SHP77 (cell line): ENCODE measurements at places on chromosomes 5 and 9.

GRCh38 chr5:132497488-132497997, 7.0 kb upstream of the IRF1 start:
- no peak for DNase-seq

GRCh38 chr5:95641741-95642220, 4.8 kb upstream of the RFESD start:
- no peak for DNase-seq

DNA sequence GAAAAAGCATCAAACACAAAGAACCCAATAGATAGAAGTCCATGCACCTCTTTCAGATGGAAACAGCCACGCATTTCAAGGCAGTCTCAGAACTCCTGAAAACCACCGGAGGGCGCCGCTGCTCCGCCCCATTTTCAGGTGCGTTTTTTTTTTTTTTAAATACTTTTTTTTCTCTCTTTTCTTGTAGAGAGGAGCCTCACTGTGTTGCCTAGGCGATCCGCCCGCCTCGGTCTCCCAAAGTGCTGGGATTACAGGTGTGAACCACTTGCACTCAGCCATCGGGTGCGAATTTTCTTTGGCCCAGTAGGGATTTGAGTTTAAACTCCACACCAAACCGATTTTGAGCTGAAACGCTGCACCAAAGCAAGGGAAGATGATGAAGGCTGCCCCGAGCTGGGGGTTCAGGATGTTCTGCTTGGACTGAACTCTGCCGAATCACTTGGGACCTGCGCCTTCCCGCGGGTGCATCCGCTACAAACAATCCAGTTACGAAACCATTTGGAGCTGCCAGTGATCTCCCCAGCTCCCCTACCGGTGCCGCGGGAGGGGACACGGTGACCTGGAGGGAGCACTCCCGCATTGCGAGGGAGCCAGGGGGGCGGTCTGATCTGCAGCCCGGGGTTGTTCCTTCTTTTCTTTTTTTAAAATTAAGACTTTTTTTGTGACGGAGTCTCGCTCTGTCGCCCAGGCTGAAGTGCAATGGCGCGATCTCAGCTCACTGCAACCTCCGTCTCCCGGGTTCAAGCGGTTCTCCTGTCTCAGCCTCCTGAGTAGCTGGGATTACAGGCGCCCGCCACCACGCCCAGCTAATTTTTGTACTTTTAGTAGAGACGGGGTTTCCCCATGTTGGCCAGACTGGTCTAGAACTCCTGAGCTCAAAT, 1.4 kb downstream of the PTGR1 start:
- no peak for DNase-seq

DNA sequence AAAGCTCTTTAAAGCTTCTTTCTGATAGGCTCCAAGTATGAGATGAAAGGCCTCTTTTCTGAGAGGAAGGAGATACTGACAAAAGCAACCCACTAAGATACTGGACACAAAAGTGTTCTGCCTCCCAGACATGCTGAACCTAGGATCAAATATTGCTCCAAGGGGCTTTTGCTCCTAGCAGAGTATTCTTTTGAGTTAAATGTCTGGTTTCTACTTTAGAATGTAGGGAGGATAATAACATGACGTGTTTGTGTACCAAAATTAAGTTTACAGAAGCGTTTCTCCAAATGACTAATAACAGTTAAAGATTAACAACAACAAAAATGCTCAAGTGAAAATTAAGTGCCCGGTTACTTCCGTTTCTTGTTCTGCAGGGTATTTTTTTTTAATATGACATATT, 2293.3 kb upstream of the C9orf72 start:
- no peak for DNase-seq

GRCh38 chr9:105143136-105143430, 101.4 kb upstream of the SLC44A1 start:
- no peak for DNase-seq

DNA sequence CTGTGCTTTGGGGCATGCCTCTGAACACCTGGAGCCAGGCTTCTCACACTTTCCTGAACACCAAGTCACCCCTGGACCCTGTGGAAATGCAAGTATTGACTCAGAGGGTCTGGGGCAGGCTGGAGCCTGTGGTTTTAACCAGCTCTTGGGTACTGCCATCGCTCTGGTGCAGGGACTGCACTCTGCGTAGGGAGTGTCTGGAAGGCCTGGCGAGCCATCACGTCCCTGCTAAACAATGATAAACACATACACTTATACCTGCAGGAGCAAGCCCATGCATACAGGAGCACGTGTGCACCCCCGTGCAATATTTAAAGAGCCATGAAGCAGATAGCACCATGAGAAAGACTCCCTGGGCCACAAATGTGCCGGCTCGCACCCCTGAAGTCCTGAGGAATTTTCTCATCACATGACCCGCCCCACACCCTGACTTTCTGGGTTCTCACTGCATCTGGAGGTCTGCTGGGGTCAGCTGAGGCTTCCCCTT, 267.7 kb downstream of the GADD45G start:
- no peak for DNase-seq

DNA sequence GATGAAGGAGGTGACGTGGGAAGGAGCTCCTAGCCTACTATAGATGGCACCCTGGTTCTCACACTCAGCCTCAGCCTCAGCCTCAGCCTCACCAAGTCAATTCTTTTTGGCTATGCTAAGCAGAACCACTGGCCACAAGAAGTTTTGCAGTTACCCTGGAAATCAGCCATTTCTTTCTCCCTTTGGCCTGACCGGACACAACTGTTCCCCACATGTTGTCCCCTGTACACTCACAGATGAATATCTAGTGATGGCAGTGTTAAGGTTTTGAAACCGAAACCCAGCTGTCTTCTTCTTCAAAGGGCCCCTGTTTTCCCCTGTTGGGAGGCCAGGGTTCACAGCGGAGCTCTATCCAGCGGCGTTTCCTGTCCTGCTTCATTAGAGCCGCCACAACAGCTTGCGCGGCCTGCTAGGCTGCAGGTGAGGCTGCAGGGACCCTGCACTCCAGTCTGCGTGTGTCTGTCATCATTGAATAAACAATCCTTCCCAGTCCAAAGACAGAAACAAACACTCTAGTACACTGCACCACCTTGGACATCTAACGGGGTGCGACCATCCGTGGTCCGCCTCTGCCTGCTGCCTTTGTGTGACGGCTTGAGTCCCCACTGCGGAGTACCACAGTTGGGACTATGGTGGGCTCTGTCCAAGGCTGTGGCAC, 250.5 kb downstream of the DENND1A start:
- DNase-seq = peak; percentile 78

DNA sequence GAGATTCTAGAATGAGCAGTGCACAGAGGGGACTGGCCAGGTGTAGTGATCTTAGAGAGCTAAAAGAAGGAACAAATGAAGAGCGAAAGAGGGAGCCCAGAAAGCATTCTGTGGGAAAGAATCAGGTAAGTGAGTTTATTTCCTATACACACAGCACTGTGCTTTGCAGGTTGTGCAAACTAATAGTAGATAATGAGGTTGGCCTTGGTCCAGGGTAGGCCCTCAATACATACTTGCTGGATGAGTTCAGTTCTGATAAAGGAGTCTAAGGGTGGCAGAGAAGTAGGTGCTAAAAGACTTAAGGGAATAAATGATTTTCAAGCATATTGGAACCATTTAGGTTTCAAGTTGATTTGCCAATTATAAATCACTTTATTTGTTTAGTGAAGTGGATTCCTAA, 122.0 kb downstream of the NPR3 start:
- no peak for DNase-seq

GRCh38 chr5:172417983-172418630, 36.2 kb downstream of the SH3PXD2B start:
- no peak for DNase-seq

DNA sequence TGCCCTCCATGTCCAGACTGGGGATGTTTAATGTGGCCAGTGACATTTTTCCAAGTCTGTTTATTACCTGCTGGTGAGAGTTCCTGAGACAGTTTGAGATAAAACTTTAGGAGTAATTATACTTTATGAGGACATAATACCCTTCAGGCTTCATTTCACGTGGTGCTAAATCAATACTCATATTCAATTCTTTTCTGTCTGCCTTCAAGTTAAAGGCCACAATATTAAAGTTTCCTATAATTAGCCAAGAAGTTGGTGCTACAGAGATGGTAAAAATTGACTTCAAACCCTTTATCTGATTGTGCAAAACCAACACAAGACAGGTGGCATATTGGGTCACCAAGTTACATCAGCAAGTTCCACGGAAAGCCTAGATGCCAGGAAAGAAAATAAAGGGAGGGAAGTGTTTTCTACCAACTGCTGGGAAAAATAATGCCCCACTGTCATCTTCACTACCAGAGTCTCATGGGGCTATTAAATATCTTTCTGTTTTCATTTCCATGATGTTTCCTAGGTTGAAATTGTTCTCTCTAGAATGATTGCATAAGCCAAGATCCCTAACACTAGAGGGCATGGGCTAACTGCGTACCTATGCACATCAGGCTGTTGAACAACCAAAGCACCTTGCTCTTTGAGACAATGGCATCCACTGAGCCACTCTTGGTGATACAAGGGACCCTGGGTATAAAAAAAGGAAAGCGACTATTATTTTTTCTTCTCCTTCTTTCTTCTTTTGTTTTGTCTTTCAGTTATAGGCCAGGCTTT, 68.7 kb downstream of the INSYN2B start:
- DNase-seq = no peak

- peak; percentile 50 for DNase-seq
Observed at GRCh38 chr9:106333481-106333880, 529.5 kb upstream of the ZNF462 start.

DNA sequence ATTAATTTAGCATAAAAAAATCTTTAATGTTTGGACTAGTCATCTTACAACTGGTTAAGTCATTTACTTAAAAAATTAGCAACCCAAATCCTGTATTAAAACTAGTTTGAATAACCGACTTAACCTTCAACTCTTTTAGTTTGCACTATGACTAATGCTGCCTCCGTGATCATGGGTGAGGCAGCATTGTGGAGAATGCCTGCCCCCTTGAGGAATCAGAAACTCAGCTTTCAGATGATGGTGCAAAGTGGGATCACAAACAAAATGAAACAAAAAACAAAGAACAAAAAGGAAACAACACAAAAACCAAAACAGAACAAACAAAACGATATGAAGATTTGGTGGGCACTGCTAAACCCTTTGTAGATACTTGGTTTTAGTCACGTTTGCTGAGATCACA, 127.0 kb upstream of the PALM2AKAP2 start:
- DNase-seq = no peak

GRCh38 chr5:178673801-178674295, 47.0 kb upstream of the CLK4 start:
- no peak for DNase-seq

- DNase-seq = no peak
Observed at GRCh38 chr5:362978-363765, 41.7 kb downstream of the AHRR start.

DNA sequence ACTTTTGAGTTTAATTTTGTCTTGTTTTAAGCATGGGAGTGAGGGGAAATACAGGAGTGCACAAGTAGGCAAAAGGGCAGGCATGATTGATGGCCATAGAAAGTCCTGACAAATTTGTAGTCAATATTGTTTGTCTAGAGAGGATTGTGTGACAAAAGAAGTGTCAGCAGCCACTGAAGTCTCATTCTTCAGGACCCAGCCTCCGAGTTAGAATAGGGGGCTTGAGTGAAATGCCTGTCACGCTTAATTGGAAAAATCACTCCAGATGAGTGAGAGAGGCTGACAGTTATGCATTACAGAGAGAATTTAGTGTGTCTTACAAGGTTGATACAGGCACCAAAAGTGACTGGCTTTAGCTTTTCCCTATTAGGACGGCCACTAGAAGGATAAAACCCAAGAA, 81.9 kb upstream of the RPS23 start:
- DNase-seq = no peak

- DNase-seq = no peak
Observed at GRCh38 chr5:137834498-137835049, 33.1 kb upstream of the MYOT start.

GRCh38 chr9:38019731-38020130, 49.3 kb downstream of the SHB start:
- DNase-seq = no peak

DNA sequence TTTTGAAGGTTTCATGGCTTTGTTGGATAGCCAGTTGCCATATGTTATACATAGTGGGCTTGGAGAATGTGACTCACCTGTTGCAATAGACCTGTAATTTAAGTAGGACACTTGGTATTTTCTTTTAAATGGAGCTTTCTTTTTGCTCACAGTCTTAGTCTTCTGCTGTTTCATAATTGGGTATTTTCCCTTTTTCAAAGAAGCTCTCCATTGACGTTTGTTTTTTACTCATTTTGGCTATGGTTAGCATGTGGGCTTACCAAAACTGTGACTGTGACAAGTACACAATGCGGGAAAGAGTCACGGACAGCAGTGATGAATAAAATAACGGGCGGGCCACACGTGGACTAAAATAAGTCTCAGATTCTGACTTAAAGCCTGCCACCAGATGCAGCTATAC, 23.2 kb upstream of the RNF20 start:
- DNase-seq = no peak

- DNase-seq = no peak
Observed at GRCh38 chr5:164336276-164336675, 830.9 kb downstream of the MAT2B start.

GRCh38 chr5:179762079-179762780, 29.6 kb downstream of the MAML1 start:
- DNase-seq = peak; percentile 27

DNA sequence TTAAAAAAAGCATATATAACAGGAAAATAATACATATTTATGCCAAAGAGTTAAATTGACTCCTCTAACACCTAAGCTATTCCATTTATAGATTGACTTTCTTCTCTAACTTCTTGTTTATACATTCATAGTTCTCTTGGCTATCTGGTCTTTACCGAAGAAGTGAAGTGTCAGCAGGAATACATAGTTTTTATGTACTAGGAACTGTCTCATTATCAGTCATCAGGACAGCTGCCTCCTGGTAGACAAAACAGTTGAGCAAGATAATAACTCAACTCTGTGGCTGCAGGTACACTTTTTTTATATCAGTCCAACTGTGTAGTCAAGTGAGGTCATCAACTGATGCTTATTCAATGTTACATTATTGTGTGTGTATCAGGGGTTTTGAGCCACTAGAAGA, 1436.0 kb upstream of the NUDT12 start:
- peak; percentile 2 for DNase-seq
